ENCODE measurements at places on chromosomes 7 and 10. TPM values are rescaled to one million over a fixed set of nuclear protein-coding genes. Genes with fewer than 3 reads are reported as not detected.
A peak's percentile ranks its signal among the peaks of the same experiment; 100 is the strongest.

The FBXO24 gene
- total RNA-seq = 0.55 TPM

- DNase-seq = no peak
Measured at GRCh38 chr7:132059141-132059540, 502.7 kb upstream of the PODXL start.

The LRRC27 gene
- 2.0 TPM for total RNA-seq

DNA sequence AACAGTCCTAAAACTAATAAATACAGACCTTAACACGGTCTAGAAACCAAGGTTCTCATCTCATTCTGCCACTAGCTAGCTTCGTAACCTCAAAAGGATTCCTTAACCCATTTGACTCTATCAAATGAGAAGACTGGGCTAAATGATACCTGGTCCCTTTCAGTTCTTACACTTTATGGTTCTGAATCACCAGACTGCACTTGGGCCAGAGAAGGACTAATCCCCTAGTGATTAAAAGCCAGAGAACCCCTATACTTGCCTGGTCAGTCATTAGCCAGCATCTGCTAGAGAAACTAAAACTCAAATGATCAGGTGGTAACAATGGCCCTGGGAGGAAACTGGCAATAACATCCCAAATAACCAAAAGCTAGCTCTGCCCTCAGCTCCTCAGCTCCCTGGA lies 16.8 kb downstream of the TMEM243 start:
- DNase-seq = no peak

GRCh38 chr10:114022766-114023597 lies 20.7 kb upstream of the ADRB1 start:
- peak; percentile 44 for DNase-seq

DNA sequence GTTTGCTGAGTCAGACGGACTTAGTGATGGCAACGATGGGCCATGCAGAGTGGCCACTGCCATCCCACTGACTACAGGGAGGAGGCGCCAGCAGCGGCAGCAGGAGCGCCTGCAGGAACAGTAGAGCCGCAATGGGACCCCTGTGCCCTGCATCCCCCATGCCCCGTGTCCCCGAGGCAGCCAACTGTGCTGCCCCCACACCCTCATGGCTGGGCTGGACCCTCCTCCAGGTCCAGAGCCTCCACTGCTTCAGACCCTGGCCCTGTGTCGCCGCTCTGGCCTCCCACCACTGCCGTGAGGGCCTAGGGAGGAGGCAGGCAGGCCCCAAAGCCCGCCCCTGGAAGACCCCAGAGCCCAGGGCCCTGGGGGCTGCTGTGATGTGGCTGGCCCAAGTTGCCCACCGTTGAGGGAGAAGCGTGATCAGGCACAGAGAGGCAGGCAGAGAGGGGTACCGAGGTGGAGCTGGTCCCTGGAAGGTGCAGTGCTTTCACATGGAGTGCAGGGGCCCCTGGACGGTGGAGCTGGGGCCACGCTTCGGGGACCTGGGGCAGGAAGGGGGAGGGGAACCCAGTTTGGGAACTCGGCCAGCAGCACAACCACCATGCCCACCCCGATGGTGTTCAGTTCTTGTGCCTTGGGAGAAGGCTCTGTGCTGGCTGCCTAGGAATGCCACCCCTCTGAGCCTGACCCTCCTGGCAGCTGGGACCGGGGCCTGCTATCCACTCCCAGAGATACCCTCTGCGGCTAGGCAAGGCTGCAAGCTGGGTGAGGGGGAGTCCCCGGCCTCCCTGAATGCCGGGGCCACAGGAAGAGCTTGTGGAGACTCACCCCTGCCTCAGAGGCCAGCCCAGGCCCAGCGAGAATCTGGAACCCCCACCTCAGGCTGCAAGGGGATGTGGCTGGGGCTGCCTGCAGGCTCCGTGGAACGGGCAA lies 32.6 kb downstream of the DKK1 start:
- DNase-seq = no peak

The AKR1C4 gene
- not detected for total RNA-seq

DNA sequence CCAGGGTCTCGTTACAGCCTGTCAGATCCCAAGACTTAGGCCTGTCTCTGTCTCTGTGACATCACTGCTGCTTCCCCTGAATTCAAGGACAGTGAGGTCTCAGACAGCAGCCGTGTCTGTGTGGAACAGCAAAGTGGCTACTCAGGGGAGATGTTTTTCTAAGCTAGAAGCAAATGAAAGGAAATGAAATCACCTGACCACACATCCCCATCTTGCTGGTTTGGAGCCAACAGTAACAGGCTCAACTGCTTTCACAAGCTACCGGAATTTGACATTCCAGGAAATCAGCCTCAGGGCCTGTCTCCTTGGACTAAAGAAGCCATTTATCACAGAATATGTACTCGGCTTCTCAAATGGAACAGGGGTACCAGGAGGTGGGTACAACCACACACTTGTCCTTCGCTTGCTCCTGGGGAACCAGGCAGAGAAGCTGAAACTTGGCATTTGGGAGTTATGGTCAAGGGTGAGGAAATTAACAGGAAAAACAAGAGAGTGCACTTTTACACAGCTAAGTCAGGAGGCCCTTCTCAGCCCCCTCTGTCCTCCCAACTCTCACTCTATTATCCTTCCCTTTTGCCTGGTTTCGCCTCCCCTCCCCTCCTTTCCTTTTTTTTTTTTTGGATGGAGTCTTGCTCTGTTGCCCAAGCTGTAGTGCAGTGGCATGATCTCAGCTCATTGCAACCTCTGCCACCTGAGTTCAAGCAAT lies 73.2 kb downstream of the SPDYE5 start:
- DNase-seq = peak; percentile 100

- DNase-seq = peak; percentile 79
Measured at GRCh38 chr7:128879939-128880746, 17.5 kb downstream of the ATP6V1F start.

GRCh38 chr7:70710651-70711050 lies 421.3 kb upstream of the GALNT17 start:
- DNase-seq = no peak

The EN2 gene
- 2.2 TPM for total RNA-seq

- no peak for DNase-seq
Measured at GRCh38 chr10:58330431-58330830, 4.4 kb upstream of the UBE2D1 start.

The PILRA gene
- total RNA-seq = 0.48 TPM

The COL1A2 gene
- total RNA-seq = 0.05 TPM

DNA sequence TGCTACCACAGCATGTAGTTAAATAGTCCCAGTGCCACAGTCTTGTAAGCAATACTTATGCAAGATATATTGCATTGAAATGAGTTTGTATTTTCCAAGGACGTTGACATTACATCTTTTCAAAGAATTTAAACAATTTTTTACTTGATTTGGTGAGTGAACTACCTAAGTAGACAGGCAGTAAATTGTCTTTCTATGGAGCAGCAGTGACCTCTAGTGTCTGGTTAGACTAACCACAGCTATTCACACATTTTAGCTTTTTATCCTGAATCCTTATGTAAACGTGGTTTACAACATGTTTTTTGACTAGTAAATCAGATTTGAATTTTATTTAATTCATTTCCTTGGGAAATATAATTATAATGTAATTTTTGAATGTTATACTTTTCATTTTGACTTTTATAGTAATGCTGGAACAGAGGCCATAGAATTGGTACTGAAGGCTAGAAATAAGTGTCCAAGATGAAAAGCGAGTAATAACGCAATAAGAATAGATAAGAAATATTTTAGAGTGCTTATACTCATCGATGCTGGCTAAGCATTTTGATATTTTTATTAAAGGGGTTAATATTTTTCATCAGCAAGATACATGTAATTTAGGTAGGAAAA lies 5.6 kb downstream of the LRRTM3 start:
- peak; percentile 61 for DNase-seq

- no peak for DNase-seq
Measured at GRCh38 chr7:47557694-47558670, 23.9 kb downstream of the TNS3 start.

The XRCC2 gene
- 14.1 TPM for total RNA-seq

DNA sequence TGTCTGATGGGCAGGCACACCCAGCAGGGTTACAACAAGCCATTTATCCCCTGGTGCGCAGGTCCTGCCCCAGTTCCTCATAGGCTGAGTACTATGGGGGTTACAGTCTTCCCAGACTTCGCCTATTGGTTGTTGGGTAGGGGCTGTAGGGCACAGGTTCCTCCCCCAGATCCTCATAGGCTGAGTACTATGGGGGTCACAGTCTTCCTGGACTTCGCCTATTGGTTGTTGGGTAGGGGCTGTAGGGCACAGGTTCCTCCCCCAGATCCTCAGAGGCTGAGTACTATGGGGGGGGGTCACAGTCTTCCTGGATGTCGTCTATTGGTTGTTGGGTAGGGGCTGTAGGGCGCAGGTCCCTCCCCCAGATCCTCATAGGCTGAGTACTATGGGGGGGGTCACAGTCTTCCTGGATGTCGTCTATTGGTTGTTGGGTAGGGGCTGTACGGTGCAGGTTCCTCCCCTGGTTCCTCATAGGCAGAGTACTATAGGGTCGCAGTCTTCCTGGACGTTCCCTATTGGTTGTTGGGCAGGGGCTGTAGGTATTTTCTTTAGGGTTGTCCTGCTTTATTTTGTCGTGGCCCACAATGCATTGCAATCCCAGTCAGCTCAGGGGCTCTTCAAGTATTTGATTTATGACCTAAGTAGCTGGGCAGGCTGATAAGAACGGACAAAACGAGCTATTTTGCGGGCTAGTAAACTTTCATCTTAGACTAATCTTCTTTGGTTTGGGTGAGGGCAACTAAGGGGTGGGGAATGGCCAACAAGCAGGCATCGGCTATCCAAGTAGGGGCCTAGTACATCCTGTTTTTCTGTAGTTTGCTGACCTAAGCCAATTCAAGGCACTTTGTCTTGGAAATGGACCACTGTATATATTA lies 3.4 kb downstream of the LRRC27 start:
- DNase-seq = peak; percentile 15

- DNase-seq = no peak
Measured at GRCh38 chr10:131266936-131267813, 44.3 kb downstream of the TCERG1L start.

The ZNF736 gene
- 0.74 TPM for total RNA-seq

The COL13A1 gene
- total RNA-seq = 0.11 TPM

GRCh38 chr10:124678557-124679240 lies 65.5 kb downstream of the FAM53B start:
- DNase-seq = no peak

Data from SK-MEL-5 (cell line).